ENCODE measurements at places on chromosomes 7 and 10. TPM values are rescaled to one million over a fixed set of nuclear protein-coding genes. Genes with fewer than 3 reads are reported as not detected.

The ZNF22 gene
- polyA plus RNA-seq: 32.9 TPM

The CALHM2 gene
- polyA plus RNA-seq: not detected

The PPP1R3C gene
- polyA plus RNA-seq: 0.64 TPM

The PIK3AP1 gene
- not detected for polyA plus RNA-seq

The MEOX2 gene
- polyA plus RNA-seq: not detected

The ORAI2 gene
- polyA plus RNA-seq: 52.0 TPM

The SCRN1 gene
- polyA plus RNA-seq: 130 TPM

The C10orf67 gene
- polyA plus RNA-seq: 0.48 TPM

The SAP25 gene
- polyA plus RNA-seq: 0.52 TPM

The ICA1 gene
- polyA plus RNA-seq: 24.2 TPM

The ZNF775 gene
- polyA plus RNA-seq: 16.8 TPM

The ASIC3 gene
- polyA plus RNA-seq: 3.3 TPM

The HNRNPF gene
- polyA plus RNA-seq: 65.0 TPM

The SLC26A3 gene
- polyA plus RNA-seq: not detected

The DPCD gene
- 234 TPM for polyA plus RNA-seq
